ENCODE measurements at places on chromosomes 4 and X.

DNA sequence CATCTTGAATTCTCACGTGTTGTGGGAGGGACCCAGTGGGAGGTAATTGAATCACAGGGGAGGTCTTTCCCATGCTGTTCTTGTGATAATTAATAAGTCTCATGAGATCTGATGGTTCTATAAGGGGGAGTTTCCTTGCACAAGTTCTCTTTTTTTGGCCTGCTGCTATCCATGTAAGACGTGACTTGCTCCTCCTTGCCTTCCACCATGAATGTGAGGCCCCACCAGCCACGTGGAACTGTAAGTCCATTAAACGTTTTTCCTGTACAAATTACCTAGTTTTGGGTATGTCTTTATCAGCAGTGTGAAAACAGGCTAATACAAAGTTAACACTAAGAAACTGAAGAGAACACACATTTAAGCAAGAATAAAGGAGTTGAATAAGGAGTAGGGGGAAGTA lies 16.0 kb downstream of the TBCK start:
- DNase-seq = no peak

DNA sequence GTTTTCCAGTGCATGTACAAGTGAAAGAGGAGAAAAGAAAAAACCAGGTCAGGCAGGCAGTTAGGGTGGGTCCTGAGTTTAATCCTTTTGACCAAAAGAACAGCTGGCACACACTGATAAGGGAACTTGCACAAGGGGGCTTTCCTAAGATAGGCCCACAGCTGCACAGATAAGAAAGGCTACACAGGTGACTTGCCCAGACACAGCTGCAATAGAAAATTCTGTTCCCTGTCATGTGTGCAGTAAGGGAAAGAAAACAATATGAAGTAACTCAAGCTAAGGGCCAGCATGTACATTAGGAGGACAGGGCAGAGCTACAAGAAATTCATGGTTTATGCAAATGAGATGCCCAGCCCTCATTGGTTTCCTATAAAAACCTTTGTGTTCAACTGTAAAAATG lies 32.9 kb downstream of the LUZP4 start:
- DNase-seq = no peak

DNA sequence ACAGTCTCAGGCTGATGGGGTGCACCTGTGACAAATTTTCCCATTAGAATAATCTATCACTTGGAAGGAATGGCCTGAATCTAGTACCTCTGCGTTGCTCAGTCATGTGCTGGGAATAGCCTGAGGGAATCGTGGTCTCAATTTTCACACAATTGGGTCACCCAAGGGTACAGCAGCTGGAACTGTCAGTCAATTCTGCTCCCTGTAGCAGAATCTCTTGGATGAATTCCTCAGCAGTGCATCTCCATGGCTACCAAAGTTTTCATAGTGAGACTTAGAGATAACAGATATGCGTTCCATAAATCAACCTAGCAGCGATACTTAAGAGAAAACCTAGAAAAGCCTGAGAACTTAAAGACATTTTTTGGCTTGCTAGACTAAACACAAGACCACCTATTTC lies 288.7 kb upstream of the CTSO start:
- no peak for DNase-seq

DNA sequence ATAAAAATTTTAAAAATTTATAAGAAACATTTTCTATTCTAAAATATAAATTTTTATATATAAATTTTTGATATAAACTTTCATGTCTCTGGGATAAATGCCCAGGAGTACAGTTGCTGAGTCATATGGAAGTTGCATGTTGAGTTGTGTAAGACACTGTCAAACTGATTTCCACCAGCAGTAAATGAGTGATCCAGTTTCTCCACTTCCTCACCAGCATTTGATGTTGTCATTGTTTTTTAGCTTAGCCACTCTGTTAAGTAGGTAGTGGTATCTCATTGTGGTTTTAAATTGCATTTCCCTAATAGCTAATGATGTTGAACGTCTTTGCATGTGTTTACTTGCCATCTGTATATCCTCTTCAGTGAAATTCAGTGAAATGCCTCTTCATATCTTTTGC lies 66.5 kb downstream of the MAMLD1 start:
- no peak for DNase-seq

- no peak for DNase-seq
Measured at GRCh38 chr4:127533028-127533700, 99.6 kb upstream of the INTU start.

DNA sequence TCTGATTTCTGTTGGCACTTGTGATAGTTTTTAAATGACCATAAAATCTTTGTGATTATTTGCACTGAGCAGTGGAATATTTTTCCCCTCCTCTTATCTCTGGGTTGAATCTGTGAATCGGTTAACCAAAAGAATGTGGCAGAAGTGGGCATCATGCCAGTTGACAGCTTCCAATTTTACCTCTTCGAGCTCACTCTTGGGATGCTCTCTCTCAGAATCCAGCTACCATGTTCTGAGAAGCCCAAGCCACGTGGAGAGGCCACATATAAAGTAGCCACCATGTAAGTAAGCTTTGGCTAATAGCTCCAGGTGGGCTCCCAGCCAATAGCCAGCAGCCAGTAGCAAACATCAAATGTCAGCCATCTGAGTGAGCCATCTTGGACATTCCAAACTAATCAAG lies 12.9 kb upstream of the WDR19 start:
- no peak for DNase-seq

DNA sequence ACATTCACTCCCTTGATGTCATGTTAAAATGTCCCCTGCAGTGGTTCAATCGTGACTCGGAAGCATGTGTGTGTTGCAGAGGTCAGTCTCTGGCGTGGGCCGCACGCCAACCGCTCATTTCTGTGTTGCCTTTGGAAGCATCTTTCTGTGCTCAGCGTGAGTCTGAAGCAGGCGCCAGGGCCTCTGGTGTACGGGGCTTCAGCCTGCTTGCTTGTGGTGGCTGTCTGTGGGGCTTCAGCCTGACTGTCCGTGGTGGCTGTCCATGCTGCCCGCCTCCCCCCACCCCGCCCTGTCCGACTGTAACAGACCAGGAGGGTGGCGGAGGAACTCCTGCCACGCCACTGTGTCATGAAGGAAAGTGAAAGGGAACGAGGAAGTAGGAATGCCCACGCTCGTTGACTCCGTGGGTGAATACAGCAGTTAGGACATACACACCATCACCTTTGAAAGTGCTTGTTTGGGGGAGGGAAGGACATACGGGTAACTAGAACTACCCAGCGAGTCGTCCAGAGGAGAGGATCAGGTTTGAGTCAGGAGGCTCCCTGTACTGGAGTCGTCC lies 14.7 kb upstream of the CLCN4 start:
- no peak for DNase-seq

- DNase-seq = no peak
Measured at GRCh38 chrX:39536211-39536610, 561.5 kb downstream of the BCOR start.

- peak; percentile 54 for DNase-seq
Measured at GRCh38 chr4:99815597-99816011, 1.0 kb upstream of the DAPP1 start.

- DNase-seq = no peak
Measured at GRCh38 chr4:75087865-75088264, 154.9 kb downstream of the PARM1 start.

- DNase-seq = peak; percentile 58
Measured at GRCh38 chr4:6926681-6927478, 17.3 kb downstream of the TBC1D14 start.

- DNase-seq = no peak
Measured at GRCh38 chrX:129622757-129623301, 31.9 kb downstream of the APLN start.

- DNase-seq = no peak
Measured at GRCh38 chr4:138757432-138757831, 258.1 kb upstream of the NOCT start.

- no peak for DNase-seq
Measured at GRCh38 chr4:89434364-89434988, 126.9 kb upstream of the GPRIN3 start.

- DNase-seq = no peak
Measured at GRCh38 chr4:4808086-4808485, 51.4 kb upstream of the MSX1 start.
